Stimulated activated CD4-positive, alpha-beta T cell treated with anti-CD3 and anti-CD28 coated beads, Interleukin-4, amount 100 ng/mL, for 4 hours (primary cell): ENCODE measurements at places on chromosomes 5 and 9.

GRCh38 chr9:95206143-95206542 lies 111.4 kb downstream of the FANCC start:
- DNase-seq = no peak

- no peak for DNase-seq
Observed at GRCh38 chr9:122172131-122172530, 12.4 kb downstream of the MORN5 start.

- DNase-seq = no peak
Observed at GRCh38 chr5:56818450-56819037, 3.2 kb downstream of the MAP3K1 start.

DNA sequence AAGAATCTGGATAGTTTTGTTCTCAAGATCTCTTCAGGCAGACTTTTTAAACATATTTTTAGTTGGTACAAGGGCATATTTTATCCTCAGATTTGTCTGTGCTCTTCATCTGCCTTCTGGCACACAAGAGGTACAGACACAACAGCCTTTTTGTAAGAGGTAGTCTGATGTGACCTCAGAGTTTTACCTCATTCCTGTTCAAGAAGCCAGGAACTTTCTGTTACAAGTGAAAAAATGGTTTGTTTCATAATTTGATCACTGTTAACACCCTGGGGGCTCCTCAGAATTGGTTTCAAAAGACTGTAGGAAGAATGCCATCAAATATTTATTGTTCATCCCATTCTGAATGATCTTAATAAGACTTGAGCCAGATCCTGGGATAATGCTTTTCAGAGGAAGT lies 136.7 kb downstream of the PRKACG start:
- DNase-seq = no peak

GRCh38 chr5:83473346-83474160 lies 2.0 kb downstream of the VCAN start:
- DNase-seq = peak; percentile 38

DNA sequence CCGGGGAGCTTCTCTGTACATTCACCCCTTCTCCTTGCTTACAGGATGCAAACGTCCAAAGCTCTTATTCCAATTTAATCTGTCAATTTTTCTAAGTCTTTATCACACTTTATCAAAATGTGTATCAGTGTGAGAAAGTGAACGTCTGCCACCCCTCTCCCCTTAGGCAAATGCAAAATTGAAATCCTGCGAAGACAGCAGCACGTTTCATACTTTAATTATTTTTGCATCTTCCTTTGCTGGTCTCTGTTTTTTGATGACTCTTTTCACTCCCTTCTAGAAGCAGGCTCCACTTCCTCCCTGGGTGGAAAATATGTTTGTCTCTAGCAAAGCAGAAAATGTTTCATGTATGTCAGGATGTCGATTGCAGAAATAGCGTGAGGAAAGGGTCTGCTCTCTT lies 576.5 kb upstream of the BRINP1 start:
- no peak for DNase-seq

GRCh38 chr9:12961276-12961809 lies 186.5 kb downstream of the LURAP1L start:
- no peak for DNase-seq

DNA sequence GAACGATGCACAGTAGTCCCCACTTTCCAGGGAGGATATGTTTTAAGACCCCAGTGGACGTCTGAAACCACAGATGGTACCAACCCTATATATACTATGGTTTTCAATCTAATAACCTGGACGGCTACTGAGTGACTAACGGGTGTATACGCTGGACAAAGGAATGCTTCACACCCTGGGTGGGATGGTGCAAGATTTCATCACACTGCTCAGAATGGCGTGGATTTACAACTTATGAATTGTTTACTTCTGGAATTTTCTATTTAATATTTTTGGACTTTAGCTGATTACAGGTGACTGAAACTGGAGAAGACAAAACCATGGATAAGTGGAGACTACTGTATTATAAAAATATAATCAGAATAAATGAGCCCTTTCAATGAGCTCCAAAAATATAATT lies 147.6 kb upstream of the TRIM32 start:
- DNase-seq = no peak

GRCh38 chr9:73216100-73216499 lies 64.4 kb downstream of the ANXA1 start:
- no peak for DNase-seq

GRCh38 chr9:94511134-94511954 lies 43.5 kb upstream of the PCAT7 start:
- DNase-seq = no peak

DNA sequence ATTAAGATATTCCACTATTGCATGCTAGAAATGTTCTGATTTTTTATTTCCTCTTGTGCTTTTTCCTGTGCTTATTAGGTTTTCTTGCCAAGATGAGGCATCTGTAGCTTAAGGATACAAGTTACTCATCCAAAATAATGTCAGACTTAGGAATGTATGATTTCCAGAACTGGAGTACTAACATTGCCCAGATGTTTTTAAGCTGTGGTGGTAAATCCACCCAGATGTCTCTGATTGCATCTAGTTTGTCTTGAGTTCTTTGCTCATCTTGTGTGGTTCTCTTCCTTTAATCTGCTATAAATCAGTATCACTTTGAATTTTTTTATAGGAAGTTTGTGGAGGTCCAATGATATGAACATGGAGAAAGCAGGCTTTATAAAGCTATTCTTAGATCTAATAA lies 337.5 kb upstream of the ZNF608 start:
- DNase-seq = no peak

GRCh38 chr5:37873988-37874387 lies 34.1 kb upstream of the GDNF start:
- no peak for DNase-seq

- no peak for DNase-seq
Observed at GRCh38 chr9:68896486-68896885, 117.4 kb downstream of the PRKACG start.

DNA sequence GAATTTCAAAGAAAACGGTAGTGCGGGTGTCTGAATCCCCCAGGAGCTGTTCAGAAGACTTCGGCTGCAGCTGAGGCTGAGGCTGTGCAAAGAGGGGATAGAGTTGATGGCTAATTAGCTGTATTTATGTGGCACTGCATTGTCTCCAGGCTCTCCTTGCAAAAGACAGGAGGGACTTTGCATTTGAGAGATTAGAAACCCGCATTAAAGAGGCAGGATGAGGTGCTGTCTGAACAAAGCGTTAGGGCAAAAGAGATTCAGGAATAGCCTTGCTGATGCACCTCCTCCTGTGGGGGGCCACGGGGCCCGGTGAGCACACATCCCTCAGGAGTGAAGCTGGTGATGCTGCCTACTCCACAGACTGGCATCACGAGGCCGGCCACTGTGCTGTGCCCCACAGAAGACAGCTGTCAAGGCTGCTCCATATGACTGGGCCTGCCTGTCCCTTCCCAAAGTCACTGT lies 343.6 kb upstream of the DAP start:
- no peak for DNase-seq

GRCh38 chr5:95283022-95283615 lies 1.8 kb downstream of the MCTP1 start:
- no peak for DNase-seq

GRCh38 chr9:4220346-4220745 lies 79.5 kb downstream of the GLIS3 start:
- no peak for DNase-seq

DNA sequence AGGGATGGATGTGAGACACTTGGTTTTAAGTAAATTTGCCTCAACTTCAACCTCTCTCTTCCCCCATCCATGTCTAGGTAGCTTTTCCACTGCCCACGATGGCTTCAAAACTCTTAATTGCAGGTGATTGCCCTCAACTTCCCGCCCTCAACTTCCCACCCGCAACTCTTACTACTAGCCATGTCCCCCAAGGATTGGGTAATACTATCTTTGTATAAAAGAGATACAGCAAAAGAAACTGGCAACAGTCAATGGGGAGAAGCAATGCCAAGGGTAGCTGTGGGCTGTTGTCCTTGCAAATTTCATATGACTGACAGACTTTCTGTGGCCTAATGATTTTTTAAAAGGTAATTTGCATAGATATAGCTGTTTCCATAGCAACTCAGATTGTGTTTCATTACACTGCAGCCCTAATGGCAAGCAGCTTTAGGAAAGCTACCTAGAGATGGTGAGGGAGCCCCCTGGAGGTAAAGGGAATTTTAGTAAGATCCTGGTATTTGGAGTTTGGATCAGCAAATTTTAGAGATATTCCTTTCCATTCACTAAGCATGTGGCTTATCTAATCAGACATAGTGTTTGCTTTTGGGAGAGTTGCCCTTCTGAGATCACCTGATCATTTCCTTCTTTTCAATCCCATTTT lies 421.5 kb upstream of the DAP start:
- no peak for DNase-seq

GRCh38 chr9:81305561-81306182 lies 383.7 kb downstream of the TLE1 start:
- no peak for DNase-seq

- DNase-seq = peak; percentile 16
Observed at GRCh38 chr5:131068893-131069643, 96.0 kb downstream of the HINT1 start.

DNA sequence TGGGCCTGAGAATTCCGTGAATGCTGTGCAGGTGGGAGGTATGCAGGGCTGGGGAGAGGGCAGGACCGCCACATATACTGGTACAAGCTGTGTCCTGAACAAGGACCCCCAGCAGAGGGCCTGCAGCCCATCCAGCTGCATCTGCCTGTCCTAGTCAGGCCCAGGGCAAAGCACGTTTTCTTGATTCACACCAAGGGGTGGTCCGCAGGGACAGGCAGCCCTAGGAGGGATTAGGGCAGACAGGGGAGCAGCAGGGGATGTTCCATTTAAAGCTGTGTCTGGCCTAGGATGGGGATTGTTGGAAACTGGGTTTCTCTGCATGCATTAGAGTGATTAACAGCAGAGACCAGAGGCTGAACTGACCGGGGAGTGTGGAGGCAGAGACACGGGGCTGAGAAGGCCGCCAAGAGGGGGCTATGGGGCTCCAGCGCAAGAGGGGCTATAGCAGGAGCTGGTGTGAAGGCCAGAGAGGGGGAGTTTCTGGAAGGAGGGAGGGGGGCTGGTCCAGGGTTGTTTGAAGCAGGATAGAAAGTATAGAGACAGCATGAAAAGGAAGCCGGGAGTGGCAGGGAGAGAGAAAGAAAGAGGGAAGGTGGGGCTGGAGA lies 2.7 kb downstream of the GRM6 start:
- DNase-seq = no peak

GRCh38 chr5:98767581-98767980 lies 5.9 kb upstream of the RGMB start:
- no peak for DNase-seq

DNA sequence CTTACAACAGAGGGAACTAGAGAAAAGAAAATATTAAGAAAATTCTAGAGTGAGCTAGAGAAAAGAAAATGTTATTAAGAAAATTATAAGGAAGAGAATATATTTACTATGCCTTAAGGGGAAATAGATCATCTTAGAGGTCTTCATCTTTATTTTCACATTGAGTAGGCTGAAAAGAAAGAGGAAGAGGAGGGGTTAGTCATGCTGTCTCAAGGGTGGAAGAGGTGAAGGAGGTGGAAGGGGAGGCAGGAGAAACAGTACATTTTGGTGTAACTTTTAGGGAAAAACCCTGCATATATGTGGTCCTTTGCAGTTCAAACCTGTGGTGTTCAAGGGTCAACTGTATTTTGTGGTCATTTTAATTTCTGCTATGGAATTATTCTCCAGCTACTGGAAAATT lies 46.6 kb downstream of the PPIP5K2 start:
- no peak for DNase-seq

GRCh38 chr5:156552855-156553358 lies 225.9 kb downstream of the SGCD start:
- DNase-seq = no peak

DNA sequence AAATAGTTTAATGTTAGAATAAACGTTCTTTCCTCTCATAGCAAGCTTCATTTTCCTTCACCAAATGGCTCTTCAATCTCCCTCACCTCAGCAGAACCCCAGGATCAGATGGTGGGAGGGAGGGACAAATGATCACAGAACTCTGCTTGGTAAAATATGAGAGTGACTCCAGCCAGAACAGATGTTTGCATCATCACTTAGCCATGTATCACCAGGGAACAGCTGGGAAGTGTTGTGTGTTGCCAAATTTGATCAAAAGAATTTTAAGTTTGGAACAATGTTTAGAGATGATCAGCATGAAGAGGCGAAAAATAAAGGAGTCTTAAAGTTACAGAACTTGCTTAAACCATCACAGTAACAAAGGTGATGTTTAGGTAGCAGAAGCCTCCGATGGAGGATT lies 115.7 kb downstream of the FRMD3 start:
- no peak for DNase-seq

- peak; percentile 43 for DNase-seq
Observed at GRCh38 chr9:272251-273213, 57.9 kb downstream of the DOCK8 start.

GRCh38 chr9:77417566-77417965 lies 230.6 kb downstream of the GNA14 start:
- no peak for DNase-seq

GRCh38 chr5:52909192-52909591 lies 80.0 kb upstream of the ITGA2 start:
- no peak for DNase-seq

GRCh38 chr5:139430015-139430414 lies 9.3 kb downstream of the DNAJC18 start:
- no peak for DNase-seq

GRCh38 chr5:157665467-157666070 lies 5.8 kb upstream of the C5orf52 start:
- DNase-seq = no peak

DNA sequence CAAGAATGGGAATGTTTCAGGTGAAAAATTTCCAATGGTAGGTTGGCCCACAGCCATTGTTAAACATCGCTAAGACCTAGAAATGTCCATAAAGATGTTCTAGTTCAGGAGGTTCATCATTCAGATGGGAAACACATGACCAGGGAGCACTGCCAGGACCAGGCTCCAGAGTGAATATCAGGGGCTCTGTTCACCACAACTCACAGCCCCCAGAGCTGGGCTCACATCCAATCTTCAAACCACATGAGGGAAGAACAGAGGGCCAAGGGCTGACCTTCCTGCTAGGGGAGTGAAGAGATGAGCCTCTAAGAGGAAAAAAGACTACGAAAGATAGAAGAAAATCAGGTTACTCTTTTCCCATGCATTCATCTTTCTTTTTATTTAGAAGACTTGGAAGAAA lies 205.8 kb downstream of the SEMA5A start:
- no peak for DNase-seq

- no peak for DNase-seq
Observed at GRCh38 chr9:89116064-89116804, 62.4 kb downstream of the SHC3 start.

DNA sequence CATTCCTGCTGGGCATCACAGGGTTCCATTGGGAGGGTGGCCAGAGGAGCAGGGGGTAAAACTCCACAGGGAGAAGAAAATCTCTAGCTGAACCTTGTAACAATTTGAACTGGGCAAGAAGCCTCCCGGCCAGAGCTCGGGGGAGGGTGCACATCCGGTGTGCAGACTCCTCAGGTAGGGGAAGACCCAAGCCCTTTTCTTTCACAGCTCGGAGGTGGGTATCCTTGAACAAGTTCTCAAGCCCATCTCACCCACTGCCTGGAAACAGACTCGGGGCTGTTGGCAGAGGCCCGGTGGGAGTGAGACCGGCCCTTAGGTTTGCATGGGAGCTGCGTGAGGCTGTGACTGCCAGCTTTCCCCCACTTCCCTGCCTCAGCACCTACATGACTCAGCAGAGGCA lies 111.5 kb upstream of the IL7R start:
- DNase-seq = no peak
